ENCODE measurements at places on chromosomes 6 and 20.

GRCh38 chr6:116133453-116133852, 7.5 kb upstream of the COL10A1 start:
- DNase-seq: no peak

GRCh38 chr20:54254596-54254995, 46.7 kb downstream of the PFDN4 start:
- DNase-seq: no peak

DNA sequence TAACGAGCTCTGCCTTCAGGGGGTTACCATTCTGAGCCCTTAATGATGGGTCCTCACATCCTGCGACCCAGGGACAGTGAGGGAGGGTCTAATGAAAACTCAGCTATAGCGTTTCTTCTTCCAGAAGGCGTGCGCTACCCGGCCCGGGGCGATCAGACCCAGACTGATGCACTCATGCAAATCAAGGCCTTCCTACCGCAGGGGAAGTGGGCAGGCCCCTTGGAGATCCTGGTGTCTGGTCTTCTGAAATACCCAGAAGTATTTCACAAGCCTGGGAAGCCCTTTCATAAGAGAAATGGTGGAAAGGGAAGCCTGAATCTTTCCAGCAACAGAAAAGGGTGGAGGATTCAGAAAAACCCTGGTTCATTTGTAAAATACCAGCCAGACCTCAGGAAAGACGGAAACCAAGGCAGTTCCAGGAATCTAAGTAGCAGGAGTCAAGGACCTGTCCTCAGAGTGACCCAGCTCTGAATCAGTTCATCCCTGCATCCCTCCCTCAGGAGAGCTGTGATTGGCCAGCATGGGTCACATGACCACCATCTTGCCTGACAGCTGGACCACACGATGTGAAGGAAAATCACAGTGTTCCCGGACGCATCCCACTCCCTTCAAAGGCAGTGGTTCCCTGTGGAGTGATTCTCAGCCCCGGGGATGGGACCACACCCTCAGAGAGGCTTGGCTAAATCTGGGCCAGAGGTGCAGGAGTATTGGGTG, 12.7 kb downstream of the BFSP1 start:
- no peak for DNase-seq

DNA sequence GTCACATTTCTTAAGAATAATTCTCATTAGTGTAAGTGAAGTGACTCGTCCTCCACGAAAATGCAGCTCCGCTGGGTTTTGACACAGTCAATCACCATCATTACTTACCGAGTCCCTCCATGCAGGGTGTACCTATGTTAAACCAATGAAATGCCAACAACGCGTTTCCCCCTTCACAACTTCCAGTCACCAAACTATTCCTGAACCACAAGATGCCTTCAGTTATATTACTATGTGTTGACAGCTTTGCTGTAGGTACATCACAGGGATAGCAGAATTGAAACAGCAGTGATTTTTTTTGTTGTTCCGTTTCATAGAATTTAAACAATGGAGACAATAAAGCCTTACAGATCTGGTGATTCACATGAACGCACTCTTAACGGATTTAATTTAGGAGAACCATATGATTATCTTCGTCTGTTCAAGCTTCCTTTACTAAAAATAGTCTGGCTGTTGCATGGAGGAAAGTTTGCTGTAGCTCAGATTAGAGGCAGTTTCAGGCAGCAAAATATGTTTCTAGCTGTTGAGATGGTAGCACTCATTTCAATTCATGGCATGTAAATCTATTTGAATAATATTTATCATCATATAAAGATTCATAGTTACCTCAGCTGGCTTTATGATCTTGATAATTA, 652.8 kb downstream of the PRKN start:
- no peak for DNase-seq

DNA sequence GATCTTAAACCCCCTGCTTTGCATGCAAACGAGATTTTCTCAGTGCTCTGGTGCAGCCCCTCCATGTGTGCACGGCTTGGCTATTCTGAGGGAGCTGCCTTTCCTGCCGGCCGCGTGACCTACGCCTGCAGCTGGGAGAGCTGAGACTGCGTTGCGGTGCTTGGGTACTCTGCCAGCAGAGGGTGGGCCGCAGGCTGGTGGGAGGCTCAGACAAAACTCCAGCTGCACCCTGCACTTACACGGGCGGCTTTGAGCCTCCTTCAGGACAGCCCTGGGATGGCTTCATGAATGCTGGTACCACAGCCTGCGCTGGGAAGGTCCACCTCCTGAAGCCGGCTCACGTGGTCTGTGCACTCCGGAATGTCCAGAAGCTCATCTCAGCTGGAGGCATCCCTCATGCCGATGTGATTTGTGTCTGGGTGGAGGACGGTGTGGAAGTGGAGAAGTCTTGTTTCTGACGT, 223.7 kb downstream of the DLL1 start:
- DNase-seq: no peak

DNA sequence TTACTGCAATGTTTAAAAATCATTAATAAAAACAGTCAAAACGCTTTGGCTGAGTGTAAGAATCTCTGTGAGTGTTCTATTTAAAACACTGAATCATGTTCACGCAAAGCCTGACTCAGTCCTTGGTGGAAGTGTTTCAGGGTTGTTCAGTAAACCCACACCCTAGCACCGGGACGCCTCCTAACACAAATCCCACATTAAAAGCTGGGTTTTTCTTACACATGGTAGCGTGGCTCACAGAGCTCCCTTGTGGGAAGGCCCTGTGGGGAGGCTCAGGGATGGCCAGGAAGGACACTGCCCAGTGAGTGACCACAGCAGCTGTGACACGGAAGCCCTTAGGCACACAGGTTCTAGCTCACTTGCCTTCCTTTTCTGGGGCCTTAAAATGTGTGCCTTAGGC, 80.2 kb downstream of the GMPR start:
- DNase-seq: no peak

DNA sequence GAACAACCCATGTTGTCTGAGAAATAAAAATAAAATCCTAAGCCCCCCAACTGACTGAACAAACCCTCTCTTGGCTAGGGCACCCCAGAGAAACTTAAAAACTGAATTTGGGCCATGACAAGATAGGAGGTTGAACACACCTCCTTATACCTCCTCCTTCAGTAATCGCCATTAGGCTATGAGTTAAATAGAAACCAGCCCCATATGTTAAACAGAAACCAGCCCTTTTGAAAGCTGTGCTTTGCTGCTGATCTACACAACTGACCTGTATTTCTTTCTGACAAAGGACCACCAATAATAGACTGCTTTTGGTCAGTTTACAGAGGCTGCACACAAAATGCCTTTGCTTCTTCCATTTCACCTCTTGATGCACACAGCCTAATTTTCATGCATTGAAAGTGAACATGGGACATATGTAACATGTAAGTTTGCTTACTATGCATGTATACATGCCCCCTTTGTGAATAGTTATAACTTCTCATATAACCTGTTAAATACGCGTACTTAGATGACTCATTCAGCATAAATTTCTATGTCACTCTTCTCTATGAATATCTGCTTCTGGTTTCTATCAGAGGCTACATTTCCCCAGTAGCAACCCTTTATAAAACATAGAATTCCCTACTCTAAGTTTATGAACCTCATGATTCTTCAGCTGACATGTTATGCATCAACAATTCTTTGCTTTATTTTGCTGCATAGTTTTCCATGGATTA, 462.9 kb downstream of the COL12A1 start:
- no peak for DNase-seq

- DNase-seq: no peak
These were observed 12.8 kb downstream of the BHLHE23 start for GRCh38 chr20:62993856-62994494.

Measured in activated CD8-positive, alpha-beta memory T cell treated with anti-CD3 and anti-CD28 coated beads for 1 hour (primary cell).